NCI-H526 treated with DMSO at 0.1 percent for 48 hours (cell line): ENCODE measurements at places on chromosomes 7 and 10.

DNA sequence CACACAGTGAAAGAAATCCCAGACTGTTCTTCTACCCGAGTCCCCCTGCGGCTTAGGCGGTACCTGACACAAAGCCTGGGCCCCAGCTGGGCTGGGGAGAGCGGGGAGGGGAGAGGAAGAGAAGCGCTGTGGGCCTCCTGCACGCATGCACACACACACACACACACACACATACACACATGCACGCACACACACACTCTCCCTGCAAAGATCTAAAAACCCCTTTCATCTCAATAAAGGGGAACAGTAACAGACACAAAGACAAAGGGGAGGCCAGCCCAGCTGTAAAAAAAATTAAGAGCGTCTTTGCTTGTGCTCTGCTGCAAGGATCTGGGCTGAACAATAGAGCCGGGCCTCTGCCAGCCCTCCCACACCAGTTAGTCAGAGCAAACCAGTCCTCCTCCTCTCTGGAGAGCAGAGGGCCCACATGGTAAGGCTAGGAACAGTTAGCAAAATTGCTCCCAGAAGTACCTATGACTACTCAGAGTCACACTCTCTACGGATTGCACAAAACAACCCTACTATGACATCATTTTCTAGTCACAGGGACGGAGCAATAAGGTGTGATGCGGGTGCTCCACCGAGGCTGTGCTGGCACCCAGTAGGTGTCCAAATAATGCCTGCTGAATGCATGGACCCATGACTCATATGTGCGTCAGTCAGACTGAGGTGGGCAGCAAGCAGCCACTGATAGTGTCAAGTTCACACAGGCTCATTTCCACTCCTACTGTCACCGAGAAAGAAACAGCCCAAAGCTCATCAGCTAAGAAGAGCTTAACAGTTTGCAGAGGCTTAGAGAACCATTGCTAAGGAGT, 9.2 kb downstream of the ITPRIP start:
- DNase-seq: no peak

DNA sequence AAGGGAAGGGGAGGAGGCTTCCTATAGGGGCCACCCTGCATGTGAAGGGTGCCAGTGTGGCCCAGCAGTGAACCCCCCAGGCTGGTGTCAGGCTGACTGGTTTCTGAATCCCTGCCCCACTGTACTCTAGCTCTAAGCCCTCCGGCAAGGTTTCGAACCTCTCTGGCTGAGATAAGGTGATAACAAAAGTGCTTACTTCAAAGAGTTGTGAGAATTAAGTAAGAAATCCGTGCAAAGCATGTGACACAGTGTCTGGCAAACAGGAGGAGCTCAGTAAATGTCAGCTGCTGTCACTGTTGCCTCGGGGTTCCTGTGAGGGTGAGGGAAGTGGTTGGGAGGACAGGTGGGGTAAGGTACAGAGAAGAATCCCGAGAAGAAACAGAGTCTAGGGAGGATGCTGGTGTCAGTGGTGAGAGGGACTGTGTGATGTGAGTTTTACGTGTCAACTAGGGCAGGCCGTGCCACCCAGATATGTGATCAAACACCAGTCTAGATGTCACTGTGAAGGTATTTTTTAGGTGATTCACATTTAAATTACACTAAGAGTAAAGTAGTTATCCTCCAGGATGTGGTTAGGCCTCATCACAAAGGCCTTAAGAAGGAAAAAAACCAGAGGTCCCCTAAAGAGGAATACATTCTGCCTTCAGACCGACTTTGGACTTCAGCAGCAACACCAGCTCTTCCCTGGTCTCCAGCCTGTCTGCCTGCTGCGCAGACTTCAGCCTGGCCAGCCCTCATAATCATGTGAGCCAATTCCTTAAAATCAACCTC, 64.4 kb downstream of the BPGM start:
- DNase-seq: no peak

DNA sequence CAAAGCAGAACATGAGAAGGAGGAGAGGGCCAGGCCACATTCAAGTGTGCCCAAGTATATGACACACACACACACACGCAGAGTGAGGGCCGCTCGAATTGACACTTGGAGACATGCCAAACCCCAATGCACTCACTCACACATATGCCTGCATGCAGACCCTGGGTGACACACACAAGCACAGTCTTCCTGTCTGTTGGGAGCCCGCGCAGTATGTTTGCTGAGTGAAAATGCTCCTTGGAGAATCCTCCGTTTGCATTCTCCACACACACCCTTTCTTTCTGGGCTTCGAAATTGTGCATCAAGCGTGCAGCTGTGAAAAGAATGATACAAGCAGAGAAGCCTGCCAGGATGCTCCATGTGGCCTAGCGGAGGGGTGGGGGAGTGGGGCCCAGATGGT, 120.9 kb downstream of the PLXNA4 start:
- no peak for DNase-seq

DNA sequence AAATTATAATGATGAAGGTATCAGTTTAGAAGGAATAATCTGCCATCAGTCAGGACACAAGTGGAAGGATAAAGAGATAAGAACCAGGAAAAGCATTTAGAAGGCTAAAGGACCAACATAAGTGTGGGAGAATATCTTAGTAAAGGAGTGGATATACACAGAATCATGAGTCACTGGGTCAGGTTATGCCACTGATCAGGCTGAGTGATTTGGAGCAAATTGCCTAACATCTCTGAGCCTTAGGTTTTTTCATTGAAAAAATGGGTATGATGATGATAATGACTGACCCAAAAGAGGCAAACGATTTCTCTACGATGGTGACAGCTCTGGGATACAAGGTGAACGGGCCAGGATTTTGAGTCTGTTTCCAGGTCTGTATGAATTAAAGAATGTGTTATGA, 2.8 kb upstream of the CUL1 start:
- no peak for DNase-seq

- no peak for DNase-seq
Measured at GRCh38 chr10:58477122-58477521, 35.5 kb upstream of the BICC1 start.

- peak; percentile 19 for DNase-seq
Measured at GRCh38 chr10:77036993-77037734, 600.4 kb downstream of the KCNMA1 start.

GRCh38 chr10:25026463-25026862, 10.1 kb downstream of the THNSL1 start:
- DNase-seq: no peak

DNA sequence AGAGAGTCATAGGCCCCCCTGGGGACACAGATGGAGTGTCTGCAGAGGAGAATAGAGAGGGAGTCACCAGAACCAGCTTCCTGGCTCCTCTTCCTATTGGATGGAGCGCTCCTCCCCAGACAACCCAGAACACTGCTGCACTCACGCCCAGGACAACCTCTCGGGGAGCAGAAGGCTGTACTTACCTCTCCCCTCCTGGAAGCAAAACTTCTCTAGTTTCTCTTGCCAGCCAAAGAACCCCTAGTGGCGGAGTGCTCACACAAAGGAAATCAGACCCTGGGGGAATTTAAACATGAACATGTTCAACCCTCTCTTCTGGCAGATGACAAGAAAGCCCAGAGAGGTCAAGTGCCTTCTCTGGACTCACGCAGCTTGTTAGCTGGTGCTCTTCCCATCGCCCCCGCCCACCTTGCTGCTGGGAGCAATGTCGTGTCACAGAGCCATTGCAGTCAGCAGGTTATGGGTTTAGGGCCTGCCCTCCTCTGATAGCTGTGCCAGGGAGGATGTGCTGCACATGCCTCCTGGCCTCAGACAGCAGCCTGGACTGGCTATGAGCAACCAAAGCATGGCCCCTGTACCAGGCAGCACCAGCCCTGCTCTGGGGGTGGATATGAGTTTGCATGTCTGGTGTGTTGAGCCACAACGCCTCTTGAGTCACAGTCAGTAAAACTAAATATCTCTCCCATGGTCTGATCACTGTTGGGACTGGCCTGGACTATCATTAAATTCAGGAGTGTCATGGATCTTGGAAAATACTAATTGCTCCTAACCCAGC, 84.4 kb downstream of the SLIT1 start:
- no peak for DNase-seq

GRCh38 chr10:126930883-126931503, 25.8 kb downstream of the DOCK1 start:
- no peak for DNase-seq

DNA sequence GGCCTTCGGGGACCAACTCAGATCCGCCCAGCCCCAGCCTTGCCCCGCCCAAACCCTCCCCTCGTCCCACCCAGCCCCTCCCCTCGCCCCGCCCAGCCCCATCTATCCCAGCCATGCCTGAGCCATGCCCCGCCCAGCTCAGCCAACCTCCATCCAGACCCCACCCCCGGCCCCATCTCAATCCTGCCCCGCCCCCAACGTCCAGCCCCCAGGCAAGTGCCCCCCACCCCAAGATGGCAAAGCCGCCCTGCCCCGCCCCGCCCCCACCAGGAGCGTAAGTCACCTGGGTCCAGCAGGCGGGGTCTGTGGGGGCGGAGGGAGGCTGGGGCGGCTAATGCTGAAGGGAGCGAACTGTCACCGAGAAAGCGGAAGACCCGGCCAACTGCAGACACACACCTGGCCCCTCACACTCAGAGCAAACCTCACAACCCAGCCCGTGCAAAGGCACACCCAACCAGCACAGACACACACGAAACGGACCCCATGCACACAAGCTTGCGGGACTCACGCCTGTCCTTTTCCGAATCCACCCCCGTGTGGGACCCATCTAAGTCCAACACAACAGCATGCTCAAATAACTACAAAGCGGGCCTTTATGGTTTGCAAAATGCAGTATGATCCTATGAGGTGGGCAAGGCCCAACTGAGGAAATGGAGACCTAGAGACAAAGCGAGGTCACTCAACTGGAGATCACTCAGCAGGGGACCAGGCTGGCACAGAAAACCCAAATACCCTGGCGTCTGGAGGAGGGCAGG, 11.5 kb upstream of the OGA start:
- peak; percentile 54 for DNase-seq

GRCh38 chr7:107874605-107875446, 16.2 kb upstream of the DLD start:
- peak; percentile 61 for DNase-seq

- DNase-seq: no peak
Measured at GRCh38 chr7:39527296-39527695, 38.9 kb upstream of the YAE1 start.

DNA sequence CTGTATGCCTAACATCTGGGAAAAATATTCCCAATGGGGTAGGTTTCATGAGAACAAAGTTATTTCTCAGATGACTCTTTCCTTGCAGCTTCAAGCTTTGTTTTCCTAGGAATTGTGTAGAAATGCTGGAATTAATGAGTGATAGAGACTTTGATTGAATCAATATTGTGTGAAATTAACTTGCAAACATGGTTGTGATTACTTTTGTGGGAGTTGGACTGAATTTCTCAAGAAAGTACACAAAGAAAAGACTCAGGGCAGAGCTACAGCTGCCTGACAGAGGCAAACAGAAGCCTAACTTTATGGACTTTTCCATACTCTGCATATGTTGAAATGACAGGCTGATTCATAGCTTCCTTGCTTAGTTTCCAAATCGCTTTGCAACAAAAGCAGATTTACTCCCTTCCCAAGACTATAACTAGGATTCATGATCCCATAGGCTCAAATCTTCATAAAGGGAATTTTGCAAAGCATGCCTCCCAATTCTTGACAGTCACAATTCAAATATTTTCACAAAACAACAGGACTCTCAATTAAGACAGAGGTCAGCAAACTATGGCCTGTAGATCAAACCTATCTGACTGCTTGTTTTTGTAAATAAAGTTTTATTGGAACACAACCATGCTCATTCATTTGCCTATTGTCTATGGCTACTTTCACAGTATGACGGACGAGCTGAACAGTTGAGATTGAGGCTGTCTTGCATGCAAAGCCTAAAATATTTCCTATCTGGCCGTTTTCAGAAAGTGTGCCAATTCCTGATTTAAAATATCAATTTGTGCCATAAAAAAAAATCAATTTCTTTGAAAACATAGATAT, 27.6 kb downstream of the NRP1 start:
- DNase-seq: no peak

GRCh38 chr10:111081595-111081994, 4.8 kb downstream of the ADRA2A start:
- no peak for DNase-seq

DNA sequence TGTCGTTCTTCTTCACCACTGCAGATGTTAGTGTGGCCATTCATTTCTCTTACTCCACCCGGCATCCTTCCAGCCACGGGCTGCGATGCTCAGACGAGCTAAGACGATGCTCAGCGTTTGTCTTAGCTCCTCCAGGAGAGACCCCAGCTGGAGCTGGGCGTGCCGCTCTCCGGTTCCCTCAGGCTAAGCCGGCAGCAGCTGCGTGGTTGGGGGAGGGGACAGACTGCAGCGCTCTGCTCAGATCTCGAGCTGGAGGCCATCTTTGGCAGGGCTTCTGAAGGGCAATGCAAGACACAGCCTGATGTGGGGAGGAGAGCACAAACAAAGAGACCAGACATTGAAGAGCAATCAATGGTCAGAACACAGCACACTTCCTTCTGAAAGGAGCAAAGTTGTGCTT, 4.8 kb downstream of the INA start:
- peak; percentile 40 for DNase-seq

DNA sequence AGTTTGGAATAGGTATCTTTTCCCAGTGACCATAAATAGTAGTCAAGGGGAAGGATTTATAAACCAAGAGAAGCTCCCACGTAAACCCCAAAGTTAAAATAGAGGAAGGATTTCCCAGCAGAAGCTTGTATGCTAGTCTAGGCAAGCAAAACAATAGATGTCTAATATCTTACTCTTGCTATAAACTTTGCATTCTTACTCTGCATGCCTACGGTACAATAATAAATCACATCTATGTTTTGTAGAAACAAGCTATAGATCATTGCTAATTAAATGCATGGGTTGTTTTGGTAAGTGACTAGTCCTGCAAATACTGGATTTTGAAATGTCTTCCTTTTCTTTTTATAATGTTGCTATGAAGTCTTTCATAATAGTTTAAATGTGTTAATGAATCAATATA, 585.5 kb downstream of the INHBA start:
- DNase-seq: no peak

GRCh38 chr7:65978891-65979582, 3.0 kb downstream of the GUSB start:
- no peak for DNase-seq

DNA sequence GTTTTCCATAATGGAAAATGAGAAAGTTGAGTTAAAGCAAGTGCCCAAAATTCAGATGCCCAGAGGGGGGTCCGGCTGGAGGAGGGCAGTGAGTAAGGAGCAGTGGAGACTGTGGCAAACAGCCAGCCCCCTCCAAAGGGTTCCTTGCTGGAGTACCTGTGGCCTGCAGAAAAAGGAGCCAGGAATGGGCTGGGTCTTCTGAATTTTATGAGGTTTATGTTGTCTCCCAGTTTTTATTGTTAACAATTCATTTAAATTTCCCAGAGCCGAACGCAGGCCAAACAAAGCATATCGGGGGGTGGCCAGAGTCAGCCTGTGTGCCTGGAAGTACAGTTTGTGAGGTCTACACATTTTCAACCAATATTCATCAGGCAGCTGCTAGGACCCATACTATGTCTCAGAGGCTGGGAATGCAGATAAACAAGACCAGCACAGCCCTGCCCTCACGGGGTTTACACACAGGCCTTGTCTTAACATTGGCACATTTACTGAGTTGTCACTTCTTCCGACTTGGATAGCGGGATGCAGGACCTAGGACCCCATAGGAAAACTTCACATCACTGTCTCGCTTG, 12.9 kb upstream of the CSGALNACT2 start:
- no peak for DNase-seq
